ENCODE measurements at places on chromosomes 5 and 9.

DNA sequence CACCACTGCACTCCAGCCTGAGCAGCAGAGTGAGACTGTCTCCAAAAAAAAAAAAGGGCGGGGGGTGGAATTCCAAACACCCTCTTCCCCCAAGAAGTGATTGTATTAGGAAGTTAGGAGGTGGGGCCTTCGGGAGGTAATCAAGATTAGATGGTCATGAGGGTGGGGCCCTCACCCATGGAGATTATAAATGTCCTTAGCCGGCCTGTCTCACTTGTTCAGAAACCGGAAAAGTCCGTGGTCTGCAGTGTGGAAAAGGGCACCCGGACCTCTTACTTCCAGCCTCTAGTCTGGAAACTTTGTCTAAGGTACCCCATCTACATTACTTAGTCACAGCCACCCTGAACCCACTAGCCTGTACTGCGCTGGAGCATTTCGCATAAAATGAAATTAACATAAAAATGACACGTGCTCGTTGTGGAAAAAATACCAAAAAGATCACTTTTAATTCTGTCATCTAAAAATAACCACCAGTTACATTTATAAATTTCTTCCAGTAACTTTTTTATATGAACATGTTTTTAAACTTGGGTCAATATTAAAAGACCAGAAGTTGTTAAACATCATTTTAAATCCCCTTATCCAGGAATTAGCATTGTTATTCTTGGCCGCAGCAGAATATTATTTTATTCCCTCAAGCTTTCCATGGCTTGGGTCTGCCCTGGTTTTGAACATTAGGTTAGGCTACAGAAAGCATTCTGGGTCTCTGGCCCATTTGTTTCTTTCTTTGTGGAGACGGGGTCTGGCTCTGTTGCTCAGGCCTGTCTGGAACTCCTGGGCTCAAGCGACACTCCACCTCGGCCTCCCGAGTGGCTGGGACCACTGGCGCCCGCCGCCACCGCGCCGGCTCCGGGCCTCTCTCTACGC, 1.2 kb upstream of the CKS2 start:
- DNase-seq: peak; percentile 47

DNA sequence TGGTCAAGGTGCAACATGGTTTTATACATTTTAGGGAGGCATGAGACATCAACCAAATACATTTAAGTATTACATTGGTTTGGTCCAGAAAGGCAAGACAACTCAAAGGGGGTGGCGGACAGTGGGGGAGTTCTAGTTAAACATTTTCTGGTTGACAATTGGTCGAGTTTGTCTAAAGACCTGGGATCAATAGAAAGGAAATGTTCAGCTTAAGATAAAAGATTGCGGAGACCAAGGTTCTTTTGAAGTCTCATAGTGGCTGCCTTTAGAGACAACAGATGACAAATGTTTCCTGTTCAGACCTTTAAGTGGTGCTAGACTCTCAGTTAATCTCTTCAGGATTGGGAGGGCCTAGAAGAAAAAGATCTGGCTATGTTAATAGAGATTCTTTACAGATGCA, 47.7 kb upstream of the TTC39B start:
- DNase-seq: no peak

DNA sequence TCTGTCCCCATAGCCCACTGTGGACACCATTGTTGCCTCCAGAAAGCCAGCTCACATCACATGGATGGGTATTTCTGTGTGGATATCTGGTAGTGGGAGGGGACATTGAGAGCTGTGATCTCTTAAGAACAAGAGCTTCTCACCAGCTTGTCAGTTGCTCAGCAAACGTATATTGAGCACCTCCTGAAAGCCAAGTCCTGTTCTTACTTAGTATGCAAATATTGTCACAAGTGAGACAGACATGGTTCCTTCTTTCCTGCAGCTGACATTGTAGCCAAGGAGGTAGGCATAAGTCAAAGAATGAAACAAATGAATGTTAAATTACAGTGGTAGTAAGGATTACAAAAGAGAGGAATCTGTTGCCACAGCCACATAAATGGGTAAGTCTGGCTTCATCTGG, 3.8 kb downstream of the TCOF1 start:
- no peak for DNase-seq

DNA sequence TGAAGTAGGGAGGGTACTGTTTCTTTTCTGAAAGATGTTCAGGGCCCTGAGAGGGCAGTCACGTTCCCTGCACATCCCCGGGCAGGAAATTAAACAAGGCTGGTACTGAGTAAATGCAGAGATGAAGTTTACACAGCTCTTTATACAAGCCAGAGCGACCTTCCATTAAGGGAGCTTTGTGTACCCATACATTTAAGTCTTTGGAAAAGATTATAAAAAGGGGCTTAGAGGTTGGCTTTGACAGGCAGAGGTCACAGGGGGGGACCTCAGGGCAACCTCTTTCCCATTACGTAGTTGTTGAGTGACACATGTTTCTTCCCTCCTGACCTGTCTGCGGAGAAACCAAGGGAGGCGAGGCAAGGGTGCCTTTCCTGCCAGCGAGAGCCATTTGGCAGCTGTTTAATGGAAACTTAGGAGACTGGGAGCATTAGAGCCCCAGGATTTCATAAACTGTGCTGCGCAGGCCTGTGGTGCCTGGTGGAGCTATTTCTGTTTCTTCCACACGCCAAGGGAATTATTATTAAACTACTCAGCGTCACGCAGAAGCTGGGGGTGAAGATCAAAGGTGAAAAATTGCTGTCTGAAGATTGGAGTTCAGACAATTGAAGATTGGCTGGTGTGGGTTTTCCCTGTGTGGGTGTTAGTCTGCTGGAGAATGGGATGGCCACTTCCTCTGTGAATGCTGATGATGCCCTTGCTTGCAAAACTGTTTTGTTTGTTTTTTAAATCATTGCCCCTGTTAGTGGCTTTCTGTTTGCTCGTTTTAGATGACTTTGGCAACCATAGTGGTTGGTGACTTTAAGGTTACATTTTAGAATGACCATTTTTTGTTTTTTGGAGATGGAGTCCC, 3.2 kb upstream of the SMIM32 start:
- no peak for DNase-seq

DNA sequence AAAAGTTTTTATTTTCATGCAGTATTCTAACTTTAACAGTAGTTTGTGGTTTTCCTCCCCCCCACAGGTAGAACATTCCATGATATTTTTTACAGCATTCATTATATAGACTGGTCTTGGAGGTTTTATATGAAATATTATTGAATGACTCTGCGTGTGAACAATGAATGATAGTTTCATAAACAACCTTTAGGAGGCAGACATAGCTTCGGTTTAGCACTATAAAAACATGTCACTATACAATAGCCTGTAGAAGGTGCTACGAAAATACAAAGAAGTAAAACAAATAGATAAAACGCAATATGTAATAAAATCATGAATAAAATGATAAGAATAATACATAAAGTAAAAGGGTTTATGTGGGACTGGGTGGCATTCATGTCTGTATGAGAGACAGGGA, 8.5 kb downstream of the KLF4 start:
- DNase-seq: peak; percentile 67

- DNase-seq: peak; percentile 63
Measured at GRCh38 chr9:19769213-19769612, 19.6 kb downstream of the SLC24A2 start.

GRCh38 chr5:117041926-117042595, 467.4 kb upstream of the SEMA6A start:
- DNase-seq: no peak

GRCh38 chr9:16074963-16075362, 522.1 kb downstream of the CCDC171 start:
- no peak for DNase-seq

GRCh38 chr9:116030517-116030916, 123.1 kb upstream of the PAPPA start:
- DNase-seq: no peak

- no peak for DNase-seq
Measured at GRCh38 chr9:135018306-135018915, 69.1 kb upstream of the OLFM1 start.

- DNase-seq: no peak
Measured at GRCh38 chr5:52809884-52810283, 22.2 kb downstream of the ITGA1 start.

DNA sequence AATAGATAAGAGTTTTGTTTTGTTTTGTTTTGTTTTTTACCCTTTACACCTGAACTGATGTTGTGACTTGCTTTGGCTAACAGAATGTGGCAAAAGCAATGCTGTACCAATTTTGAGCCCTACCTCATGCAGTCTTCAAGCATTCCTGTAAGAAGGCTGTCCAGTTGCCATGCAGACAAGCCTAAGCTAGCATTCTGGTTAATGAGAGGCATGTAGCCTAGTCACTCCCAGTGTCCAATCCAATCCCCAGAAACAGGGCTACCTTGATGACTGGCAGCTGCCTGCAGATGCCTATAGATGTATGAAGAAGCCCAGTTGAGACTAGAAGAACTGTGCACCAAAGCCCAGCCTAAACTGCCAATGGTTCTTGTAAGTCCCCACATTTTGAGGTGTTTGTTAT, 9.4 kb upstream of the EFNA5 start:
- no peak for DNase-seq

GRCh38 chr9:95463148-95464060, 53.4 kb downstream of the PTCH1 start:
- no peak for DNase-seq

DNA sequence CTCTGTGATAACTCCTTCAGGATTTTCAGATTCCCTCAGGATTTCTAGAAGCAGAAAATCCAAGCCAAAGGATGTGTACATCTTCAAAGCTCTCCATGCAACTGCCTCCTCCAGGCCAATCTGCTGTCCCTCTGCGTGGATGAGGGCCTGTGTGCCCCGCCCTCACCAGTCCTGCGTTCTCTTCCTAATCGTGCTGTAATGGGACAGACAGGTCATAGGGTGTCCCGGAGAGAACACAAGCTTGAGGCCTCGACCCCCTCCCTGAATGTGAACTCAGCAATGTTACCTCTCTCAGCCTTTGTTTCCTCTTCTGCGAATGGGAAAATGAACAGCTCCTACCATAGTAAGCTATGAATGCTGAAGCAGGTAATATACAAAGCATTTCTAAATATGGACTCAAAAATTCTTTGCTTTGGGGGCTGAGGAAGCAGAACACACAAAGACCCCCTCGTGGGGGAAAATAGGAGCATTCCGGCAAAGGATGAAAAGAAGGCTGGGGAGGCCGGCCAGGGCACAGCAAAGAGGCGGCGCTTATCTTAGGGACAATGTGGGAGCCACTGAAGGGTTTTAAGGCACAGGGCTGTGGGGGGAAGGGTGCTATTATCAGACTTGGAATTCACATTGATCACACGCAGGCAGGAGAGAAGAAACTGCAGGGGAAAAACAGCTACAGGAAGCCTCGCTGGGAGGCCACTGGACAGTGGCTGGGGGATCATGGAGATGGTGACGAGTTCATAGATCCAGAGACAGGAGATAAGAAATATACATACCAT, 57.2 kb upstream of the FBXW11 start:
- DNase-seq: no peak

DNA sequence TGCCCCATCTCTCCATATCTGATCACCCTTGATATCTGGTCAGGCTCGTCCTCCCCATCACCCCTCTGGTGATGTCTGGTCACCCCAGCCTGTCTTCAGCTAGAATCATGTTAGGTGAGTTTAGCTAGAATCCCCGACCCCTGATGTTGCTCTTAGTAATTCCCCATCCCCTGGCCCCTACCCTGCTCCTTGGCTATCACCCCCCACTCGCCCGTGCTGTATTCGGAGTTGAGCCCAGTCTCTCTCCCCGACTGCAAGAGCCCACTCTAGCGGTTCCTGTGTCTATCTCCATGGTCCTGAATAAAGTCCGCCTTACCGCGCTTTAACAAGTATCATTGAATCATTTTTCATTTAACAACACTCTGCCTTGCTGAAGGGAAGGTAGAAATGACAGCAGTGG, 33.7 kb downstream of the ADAMTS2 start:
- no peak for DNase-seq

- DNase-seq: peak; percentile 42
Measured at GRCh38 chr9:121122246-121123032, 47.7 kb downstream of the CNTRL start.

DNA sequence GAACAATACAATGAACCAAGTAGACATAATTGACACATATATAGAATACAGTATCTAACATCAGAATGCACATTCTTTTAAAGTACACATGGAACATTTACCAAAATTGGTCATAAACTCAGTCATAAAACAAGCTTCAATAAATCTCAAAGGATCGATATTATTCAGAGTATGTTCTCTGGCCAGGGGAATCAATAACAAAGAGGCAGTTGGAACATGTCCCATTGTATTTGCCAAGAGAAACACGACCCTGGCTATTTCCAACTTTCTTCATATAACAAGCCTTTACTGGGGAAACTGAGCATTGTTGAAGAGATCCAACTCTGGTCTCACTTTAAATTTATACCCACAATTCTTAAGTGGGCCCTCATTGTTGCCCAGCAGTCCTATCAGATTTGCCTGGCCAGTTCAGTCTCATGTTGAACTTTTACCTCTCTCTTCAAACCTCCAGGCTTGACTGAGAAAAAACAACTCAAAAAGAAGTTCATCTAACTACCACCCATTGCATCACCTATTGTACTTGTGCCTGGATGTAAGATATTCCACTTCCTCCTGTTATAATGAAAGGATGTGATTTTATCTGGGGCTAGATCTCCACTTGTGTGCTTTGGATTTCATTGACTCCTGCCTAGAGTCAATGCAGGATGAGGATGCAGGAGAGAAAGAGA, 162.5 kb downstream of the HSPA4 start:
- no peak for DNase-seq

GRCh38 chr5:37015795-37016666, 139.5 kb downstream of the NIPBL start:
- peak; percentile 22 for DNase-seq

- no peak for DNase-seq
Measured at GRCh38 chr9:133882849-133883755, 109.0 kb downstream of the VAV2 start.

GRCh38 chr5:152689250-152689711, 284.2 kb upstream of the NMUR2 start:
- no peak for DNase-seq

DNA sequence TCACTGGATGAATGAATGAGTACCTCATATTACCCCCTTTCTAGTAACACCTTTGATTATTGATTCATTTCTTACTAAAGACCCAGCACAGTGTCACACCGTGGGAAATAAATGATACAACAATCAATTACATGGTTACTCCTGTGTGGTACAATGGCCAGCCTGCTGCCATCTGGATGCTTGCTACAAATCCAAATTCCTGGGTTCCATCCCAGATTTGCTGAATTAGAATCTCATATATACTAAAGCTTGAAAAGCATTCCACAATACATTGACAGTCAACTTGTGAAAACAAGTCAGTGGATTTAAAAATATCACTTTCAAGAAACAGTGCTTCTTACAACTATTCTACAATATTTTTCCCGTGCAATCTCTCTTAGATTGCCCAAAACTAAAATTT, 989.3 kb downstream of the PTPRD start:
- DNase-seq: no peak

DNA sequence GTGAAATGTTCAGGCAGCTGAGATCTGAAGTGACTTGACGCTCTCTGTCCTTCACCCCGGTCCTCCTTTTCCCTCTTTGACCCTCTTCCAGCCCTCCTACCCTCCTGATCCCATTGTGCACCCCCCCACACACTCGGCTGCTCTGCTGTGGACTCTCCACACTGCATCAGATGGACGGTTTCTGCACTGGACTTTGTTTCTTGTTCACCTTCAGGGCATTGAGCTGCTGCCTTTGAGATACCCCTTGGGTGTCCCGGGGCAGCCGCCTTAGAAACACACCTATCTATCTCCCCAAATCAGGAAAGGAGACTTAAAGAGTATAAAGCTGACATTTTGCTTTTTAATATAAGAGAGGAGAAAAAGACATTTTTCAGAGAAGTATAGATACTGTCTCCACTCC, 27.5 kb downstream of the AMBP start:
- no peak for DNase-seq

- DNase-seq: no peak
Measured at GRCh38 chr9:87855061-87855460, 27.6 kb upstream of the SPATA31E1 start.

Measured in RKO (cell line).